Endothelial cell of umbilical vein (primary cell): ENCODE measurements at places on chromosomes 3 and 15.

GRCh38 chr3:176968631-176969030, 228.7 kb downstream of the TBL1XR1 start:
- DNase-seq: no peak

DNA sequence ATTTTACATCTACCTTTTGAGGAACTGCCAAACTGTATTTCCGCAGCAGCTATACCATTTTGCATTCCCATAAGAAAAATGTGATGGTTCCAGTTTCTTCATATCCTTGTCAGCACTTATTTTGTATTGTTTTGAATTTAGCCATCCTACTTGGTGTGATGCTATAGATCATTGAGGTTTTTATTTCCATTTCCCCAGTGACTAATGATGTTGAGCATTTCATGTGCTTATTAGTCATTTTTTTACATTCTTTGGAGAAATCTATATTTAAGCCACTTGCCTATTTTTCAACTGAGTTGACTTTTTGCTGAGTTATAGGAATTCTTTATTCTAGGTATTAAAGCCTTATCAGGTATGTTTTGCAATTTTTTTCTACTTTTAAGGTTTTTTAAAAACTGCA, 347.6 kb upstream of the RARB start:
- no peak for DNase-seq

GRCh38 chr15:39320886-39321285, 260.0 kb upstream of the THBS1 start:
- no peak for DNase-seq

- DNase-seq: no peak
These were observed 32.5 kb downstream of the CDCP1 start for GRCh38 chr3:45113625-45114050.

DNA sequence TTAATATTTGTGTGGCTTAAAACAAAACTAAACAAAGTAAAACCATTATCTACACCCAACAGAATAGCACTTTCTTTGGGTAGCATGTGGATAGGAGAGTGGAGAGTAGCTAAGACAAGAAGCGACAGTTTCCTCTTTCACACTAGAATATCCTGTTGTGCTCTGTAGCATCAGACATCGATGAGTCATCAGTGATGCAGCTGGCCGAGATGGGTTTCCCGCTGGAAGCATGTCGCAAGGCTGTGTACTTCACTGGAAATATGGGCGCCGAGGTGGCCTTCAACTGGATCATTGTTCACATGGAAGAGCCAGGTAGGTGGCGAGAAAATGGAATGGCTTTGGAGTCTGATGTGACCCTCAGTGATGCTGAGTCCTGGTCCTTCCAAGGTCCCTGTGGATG, 108.1 kb downstream of the USP13 start:
- DNase-seq: peak; percentile 32

- DNase-seq: no peak
These were observed 31.3 kb downstream of the CD200 start for GRCh38 chr3:112364291-112364690.

GRCh38 chr15:76912430-76912829, 7.3 kb upstream of the SCAPER start:
- no peak for DNase-seq

DNA sequence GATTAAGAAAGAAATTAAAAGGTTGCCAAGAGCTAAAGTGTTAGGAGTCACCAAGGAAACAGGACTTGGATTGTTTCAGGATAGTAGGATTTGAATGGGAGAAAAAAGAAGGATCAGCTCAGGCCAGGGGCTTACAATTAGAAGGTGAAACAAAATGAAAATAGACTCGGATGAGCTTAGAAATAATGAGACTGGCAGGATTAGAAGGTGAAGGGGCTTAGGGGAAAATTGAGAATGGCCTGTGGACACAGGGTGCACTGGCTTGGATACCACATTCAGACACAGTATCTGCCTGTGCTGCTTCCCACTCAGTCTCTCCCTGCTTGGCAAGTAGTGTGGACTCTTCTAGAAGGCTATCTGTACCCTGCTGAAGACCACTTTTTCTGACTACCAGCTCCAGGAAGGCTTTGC, 206.1 kb upstream of the ATP10A start:
- DNase-seq: no peak

- peak; percentile 30 for DNase-seq
These were observed 420.4 kb downstream of the PDCD6IP start for GRCh38 chr3:34218706-34219385.

GRCh38 chr3:67661089-67661488, 6.7 kb upstream of the SUCLG2 start:
- no peak for DNase-seq

DNA sequence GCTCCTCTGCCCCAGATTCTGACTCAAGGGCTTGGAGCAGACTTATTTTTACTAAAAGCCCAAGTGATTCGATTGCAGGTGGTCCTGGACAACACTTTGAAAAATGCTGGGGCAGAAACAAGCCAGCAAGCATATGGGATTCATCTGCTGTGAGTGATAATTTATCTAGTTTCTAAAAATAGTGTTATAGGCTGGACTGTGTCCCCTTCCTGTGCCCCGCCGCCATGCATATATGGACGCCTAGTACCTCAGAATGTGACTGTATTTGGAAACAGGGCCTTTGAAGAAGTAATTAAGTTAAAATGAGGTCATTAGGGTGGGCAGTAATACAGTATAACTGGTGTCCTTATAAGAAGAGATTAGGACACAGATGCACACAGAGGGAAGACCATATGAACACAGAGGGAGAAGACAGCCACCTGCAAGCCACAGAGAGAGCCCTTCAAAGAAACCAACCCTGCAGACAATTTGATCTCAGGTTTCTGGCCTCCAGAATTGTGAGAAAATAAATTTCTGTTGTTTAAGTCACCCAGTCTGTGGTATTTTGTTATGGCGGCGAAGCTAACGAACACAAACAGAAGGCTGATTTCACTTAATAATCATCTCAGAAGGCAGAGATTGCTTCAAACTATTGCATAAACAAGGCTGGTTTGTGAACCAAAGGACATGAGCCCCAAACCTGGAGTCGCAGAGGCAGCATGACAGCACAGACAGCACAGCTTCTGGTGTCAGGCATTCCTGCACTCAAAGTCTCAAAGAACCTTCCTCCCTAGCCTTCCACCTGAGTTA, 59.1 kb downstream of the CCNL1 start:
- DNase-seq: no peak

DNA sequence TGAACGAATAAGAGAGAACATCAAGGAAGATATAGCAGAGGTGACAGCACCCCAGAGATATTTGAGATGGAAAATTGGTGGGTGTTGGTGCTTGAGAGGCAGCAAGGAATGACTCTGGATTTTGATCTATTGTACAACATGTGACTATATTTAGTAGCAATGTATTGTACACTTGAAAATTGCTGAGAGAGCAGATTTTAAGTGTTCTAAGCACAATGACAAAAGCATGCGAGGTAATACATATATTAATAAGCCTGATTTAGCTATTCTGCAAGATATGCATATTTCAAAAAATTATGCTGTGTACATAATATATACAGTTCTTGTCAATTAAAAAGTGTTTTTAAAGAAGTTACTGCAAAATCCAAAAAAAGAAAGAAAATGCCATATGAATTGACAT, 194.3 kb downstream of the SLC9A9 start:
- no peak for DNase-seq

DNA sequence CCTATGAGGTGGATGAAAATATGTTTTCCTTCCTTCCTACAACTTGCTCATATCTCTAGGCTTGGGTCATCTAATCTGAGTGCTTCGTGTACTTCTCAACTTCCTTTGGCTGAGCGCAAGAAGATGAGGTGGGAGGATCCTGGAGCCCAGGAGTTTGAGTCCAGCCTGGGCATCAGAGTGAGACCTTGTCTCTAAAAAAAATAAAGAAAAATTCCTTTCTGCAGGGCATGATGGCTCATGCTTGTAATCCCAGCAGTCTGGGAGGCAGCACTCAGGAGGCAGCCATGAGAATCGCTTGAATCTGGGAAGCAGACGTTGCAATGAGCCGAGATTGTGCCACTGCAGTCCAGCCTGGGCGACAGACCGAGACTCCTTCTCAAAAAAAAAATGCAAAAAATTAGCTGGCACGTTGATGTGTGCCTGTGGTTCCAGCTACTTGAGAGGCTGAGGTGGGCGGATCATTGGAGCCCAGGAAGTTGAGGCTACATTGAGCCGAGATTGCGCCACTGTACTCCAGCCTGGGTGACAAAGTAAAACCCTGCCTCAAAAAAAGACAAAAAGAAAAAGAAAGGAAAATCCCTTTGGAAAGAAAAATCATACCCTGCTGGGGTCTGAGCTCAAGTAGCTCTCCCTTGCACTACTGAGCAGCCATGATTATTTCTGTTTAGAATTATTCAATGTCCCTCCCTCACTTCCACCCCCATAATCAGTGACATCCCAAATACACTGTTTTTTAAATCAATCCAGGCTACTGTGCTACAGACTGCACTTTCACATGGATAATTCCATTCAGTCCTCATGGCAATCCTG, 28.0 kb upstream of the RAB11A start:
- peak; percentile 67 for DNase-seq
